ENCODE measurements at places on chromosomes 11 and 22.

- no peak for DNase-seq
Measured at GRCh38 chr11:134759855-134760254, 347.8 kb upstream of the B3GAT1 start.

DNA sequence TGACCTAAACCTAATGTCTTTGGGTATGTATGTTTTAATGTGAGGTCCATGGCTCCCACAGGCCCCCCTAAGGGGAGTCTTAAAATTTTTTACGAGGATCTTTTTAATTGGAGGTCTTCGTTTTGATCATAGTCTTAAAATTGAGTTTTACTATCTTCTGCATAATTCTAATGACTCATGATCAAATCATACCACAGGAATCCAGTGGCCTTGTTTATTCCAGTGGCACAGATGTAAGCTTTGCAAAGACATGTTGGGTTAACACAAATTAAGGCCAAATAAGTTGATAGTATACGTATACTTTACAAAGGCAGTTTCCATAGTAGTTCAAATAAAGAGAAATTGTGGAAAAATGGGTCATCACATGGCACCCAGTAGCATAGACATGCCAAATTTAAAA is 33.9 kb upstream of the FJX1 start:
- no peak for DNase-seq

DNA sequence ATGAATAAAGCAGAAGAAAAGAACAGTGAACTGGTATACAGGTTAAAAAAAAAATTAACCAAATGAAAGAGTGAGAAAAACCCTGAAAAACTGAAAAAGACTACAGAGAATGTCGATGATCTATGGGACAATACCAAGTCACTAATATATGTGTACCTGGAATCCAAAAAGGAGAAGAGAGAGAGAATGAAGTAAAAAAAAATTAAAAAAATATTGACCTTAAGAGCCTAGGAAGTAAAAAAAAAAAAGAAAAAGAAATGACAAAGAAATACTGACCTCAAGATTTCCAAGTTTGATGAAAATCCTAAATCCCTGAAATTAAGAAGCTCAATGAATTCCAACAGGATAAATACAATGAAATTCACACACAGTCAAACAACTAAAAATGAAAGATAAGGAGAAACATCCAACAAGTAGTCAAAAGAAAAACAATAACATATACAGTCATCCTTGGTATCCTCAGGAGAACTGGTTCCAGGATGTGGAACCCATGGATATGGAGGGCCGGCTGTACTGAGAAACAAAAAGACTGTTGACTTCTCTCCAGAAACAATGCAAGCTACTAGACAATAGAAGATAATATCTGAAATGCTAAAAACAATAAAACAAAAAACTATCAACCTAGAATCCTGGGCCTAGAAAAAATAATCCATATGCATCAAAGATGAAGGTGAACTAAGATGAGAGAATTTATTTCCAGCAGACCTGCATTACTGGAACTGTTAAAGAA is 33.5 kb upstream of the SERPIND1 start:
- DNase-seq, result no peak

DNA sequence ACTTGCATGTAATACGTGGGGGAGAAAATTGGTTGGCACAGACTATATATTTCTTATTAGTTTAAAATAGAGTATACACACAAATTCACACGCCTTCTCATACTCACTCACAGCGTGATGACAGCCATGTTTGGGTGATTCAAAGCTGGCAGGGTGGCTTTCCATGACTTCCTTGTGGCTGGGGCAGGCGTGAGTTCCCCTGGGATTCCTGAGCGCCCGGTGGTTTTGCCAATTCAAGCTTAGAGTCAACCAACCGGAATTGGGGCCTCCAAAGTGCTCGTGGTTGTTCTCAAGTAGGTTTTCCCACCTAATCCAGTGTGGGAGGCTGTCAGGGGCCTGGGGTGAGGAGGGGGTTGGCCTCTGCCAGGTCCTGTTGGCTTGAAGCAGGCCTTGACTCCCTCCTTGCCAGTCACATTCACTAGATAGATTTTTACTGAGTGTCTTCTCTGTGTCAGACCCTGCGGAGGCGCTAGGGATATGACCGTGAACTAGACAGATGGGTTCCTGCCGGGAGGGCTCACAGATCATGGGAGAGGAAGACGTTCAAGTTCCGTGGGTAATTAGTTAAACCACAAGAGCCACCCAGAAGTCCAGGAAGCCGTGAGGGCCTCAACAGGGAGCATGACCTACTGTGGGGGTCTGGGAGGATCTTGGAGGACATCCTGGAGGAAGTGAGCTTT is 11.5 kb downstream of the PKNOX2 start:
- DNase-seq, result no peak

DNA sequence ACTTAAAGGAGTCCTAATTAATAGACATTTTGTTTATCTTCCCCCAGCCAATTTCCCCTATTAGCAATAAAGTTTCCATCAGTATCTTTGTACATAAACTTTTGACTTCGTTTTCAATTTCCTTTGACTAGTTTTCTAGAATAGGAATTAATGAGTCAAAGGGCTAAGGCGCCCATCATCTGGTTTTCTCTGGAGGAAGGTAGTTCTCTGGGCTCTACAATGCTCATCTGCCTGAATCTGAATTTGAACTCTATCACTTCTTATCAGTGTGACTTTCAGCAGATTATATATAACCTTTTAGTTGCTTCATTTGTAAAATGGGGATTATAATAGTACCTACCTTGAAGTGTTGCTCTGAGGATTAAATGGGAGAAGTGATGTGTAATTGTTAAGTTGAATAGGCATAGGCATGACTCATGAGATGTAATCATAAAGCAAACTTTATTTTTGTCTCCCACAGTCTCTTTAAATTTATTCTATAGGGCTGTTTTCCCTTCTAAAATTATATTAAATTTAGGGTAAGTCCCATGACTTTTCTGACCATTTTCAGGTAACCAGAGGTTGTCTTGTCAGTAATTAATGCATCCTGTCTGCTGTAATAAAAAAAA is 5.8 kb upstream of the TUB start:
- DNase-seq, result no peak

DNA sequence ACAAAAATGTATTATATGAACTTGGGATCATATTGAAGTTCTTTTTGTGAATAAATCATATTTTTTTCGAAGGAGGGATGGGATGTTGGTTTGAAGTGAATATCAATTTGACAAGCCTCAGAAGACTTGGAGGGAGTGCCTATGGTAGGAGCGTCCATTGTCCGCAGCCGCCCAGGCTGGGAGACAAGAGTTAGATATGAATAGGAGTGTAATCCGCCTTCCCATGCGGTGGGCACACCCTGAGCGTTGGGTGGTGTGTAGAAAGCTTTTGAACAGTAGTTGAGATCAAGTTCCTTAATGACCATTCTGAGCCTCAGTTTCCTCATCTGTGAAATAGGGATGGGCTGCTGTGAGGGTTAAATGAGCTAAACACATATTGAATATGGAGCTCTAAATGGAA is 7.0 kb downstream of the CD82 start:
- DNase-seq, result no peak

DNA sequence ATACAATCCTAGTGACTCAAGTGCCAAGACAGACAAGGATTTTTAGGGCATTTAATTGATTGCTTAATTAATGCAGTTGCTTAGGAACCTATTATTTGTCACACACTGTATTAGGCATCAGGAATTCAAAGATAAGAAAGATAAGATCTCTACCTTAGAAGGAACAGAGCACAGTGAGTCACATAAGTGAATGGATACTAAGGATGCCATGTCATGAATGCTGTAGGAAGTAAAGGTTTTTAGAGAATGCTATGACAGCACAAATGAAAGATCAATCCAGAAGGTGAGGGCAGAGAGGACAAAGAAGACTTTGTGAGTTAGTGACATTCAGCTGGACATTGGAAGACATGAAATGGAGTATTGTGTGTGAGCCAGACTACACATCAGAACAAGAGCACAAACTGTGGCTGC is 147.9 kb upstream of the DDI1 start:
- DNase-seq, result no peak

GRCh38 chr11:76831686-76832310 is 28.9 kb upstream of the ACER3 start:
- DNase-seq, result no peak

- DNase-seq, result peak; percentile 73
Measured at GRCh38 chr11:44893846-44894617, 56.7 kb downstream of the TP53I11 start.

- no peak for DNase-seq
Measured at GRCh38 chr11:125342281-125342930, 153.7 kb downstream of the FEZ1 start.

DNA sequence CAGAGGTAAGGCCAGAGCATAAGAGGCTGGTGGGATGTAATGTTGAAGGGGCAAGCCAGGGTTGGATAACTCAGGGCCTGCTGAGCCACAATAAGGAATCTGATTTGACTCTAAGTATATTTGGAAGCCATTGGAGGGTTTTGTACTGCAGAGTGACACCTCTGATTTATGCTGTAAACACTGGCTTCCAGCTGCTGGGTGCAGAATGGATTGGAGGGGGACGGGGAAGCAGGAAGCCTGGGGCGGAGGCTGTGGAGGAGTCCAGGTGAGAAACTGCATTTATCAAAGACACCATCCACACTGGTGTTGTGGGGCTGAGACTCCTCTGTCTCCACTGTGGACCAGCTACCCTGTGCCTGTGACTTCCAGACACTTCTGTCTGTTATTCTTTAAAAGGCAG is 26.8 kb downstream of the MIAT start:
- DNase-seq, result no peak

GRCh38 chr11:129743112-129743815 is 72.4 kb upstream of the TMEM45B start:
- no peak for DNase-seq

GRCh38 chr11:119774172-119774763 is 45.3 kb upstream of the NECTIN1 start:
- no peak for DNase-seq

GRCh38 chr22:19620742-19621371 is 93.4 kb upstream of the SEPTIN5 start:
- DNase-seq, result no peak

DNA sequence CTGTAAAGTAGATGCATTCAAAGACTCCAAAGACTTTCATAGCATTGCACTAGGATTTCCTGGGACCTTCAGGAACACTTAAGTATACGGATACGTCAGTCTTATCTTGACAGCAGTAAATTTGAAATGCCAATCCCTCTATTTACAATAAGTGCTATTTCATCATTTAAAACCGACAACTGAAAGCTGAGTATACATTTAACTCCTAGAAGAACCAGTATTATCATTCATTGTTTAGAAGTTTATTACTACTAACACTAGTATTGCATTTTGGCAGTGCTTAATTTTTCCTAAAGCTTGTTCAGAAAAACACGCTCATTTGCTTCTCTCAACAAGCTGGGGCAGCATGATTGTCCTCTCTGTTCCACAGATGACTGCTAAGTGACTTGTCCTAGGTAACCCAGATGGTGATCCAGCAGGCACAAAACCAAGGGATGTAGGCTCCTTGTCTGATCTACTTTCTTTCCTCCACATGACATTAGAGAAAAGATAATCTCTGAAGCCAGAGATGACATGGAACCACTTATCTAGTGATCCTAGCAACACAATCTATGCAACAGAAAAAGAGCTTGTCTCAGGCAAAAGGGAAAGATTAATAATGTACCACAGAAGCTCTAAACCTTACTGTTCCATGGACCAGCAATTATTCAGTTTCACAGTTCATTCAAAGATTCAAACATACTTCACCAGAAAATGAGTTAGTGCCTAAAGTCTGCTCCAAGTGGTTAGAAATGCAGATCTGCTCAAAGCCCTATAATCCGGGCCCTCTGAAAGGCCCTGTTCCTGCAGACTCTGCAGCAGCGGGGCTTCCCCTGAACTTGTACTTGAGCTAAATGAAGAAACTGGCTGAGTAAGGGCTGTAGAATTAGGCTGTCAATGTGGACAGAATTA is 5.2 kb downstream of the MAML2 start:
- DNase-seq, result peak; percentile 50

DNA sequence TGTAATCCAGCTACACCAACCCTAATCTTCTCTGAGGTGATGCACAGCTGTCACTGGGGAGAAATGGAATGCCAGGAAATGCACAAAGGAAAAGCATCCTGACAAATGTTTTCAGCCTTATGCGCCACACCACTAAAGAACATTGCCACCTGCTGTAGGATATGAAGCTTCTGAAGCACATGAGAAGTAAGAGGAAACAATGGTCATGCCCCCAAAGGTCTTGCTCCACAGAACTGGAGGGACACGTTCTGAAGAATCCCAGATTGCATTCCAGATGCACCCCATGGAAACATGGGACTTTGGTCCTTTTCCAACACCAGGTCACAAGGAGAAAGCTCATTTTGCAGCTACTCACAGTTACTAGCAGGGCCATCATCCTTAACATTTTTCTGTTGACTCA is 48.7 kb upstream of the ZBED5 start:
- DNase-seq, result no peak

- DNase-seq, result no peak
Measured at GRCh38 chr22:22369964-22370270, 125.3 kb downstream of the VPREB1 start.

DNA sequence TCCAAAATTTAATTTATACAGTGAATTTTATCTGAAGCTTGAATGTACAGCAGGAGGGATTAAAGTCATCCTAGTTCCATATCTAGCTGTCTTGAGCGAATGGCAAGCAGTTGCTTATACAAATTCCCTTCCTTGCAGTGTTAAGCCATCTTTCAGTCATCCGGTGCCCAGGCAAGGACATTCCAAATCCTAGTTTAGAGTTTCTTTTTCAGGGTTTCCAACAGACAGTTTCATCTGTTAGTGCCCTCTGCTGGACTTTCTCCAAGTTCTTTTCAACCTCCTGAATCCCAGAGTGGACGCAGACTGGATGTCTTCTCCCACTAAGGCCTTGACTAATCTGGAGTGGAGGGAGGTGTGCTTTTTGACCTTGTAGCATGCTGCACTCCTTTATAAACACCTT is 45.4 kb downstream of the GRAMD1B start:
- no peak for DNase-seq

DNA sequence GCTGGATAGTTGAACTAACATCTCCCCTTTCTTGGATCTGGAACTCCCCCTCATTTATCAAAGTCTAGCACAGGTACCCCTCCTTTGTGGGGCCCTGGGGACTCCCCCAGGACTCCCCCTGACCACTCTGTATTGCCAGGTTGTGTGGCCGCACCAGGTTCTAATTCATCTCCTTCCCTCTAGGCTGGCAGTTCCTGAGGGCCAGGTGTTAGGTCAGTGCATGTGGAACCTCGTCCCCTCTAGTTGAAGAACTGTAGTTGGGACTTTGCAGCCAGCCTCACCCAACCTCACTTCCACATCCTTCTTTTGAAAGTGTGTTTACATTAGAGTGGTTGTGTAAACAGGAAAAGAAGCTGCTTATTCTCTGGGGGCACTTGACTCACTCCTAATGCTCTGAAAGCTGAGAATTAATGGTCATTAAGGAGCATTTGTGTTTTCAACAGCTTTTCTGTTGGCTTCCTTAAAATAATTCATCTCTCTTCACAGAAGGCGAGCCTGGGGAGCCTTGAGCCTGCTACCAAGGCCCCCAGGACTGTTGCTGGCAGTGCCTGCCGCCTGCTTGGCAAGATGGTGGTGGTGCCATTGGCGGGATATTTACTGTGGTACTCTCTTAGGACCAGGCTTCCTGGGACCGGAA is 11.8 kb downstream of the UPB1 start:
- no peak for DNase-seq

- DNase-seq, result no peak
Measured at GRCh38 chr11:5703741-5704536, 14.3 kb downstream of the TRIM22 start.

GRCh38 chr11:5596607-5597201 is at the start of gene TRIM6:
TSS of gene TRIM6 (plus strand) at chr11:5596637. CDS start at chr11:5596898, 261 bp downstream.
- peak; percentile 10 for DNase-seq
